ENCODE measurements at places on chromosomes 2 and 18.
A peak's percentile ranks its signal among the peaks of the same experiment; 100 is the strongest.

- H3K4me3 ChIP-seq: no peak overlapping the region
- no peak for DNase-seq
- no peak overlapping the region for H3K27ac ChIP-seq
- H3K36me3 ChIP-seq: no peaks in the 10 kb centered on the region
- H3K4me1 ChIP-seq: no peaks in the 10 kb centered on the region
Observed at GRCh38 chr2:151766437-151767153, 32.3 kb upstream of the NEB start.

- H3K27ac ChIP-seq: no peak overlapping the region
- no peaks in the 10 kb centered on the region for H3K27me3 ChIP-seq
- no peaks in the 10 kb centered on the region for H3K4me1 ChIP-seq
- no peak for DNase-seq
- H3K4me3 ChIP-seq: no peak overlapping the region
Observed at GRCh38 chr18:10750191-10751035, 224.6 kb downstream of the NAPG start.

DNA sequence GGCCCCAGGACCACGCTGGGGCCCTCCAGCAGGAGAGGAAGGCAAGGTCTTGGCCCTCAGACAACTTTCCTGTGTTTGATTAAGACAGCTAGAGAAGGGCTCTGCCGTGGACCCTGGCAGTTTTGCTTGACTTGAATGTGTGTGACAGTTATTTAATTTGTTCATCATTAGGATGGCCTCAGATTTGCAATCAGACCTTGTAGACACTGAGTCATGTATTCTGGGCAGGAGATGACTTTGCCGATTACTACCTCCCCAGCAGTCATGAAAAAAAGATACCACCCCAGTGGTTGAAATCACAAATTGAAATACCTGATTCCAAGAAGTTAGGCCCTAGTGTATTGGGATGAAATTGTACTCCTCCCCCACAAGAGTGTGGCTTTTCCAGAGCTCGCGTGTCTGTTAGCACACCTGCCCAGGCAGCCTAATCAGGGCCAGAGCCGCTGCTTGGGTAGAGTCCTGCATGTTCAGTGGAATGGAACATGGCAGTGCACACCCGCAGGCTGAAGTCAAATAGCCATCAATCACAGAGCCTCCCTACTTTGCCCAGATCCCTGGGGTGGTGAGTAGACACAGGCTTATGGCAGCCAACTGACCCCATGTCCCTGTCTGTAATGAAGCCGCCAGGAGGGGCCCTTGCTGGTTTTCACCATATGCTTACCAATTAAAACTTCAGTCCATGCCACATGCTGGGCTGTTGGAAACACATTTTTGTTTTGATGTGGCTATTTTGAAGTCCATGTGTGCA is 122.5 kb downstream of the TPGS2 start:
- no peaks in the 10 kb centered on the region for H3K4me1 ChIP-seq
- no peak overlapping the region for H3K27ac ChIP-seq
- no peaks in the 10 kb centered on the region for H3K36me3 ChIP-seq
- no peak for DNase-seq

DNA sequence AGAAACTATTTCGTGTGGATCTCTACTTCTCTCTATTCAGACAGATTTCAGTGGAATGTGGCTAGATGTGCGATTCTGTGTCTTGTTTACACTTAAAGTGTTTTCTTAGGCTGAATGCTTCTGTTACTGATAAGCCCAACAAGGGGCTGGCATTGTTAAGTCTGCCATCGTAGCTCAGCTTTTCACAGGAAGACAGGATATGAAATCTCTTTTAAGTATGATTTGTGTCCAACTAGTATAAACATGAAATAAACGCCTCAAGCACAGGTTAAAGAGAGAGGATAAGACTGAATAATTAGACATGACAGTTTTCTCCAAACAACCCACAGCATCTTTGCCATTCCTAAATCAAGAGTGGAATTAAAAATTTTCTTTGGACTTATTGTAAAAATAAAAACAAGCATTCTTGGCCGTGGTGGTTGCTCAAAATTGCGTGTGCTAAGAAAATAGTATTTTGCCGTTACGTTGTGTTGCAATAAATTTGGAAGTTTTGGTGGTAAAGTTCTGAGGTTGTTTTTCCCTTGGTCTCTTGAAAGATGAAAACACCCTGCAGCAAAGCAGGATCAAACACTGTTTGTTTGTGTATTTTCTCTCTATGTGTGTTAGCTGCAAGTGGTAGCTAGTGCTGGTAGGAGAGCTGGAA is 1.0 kb downstream of the VIT start:
- no peak for DNase-seq
- no peaks in the 10 kb centered on the region for H3K27me3 ChIP-seq
- peak overlapping the region; percentile 80 for H3K27ac ChIP-seq
- H3K4me3 ChIP-seq: peak overlapping the region; percentile 21

- H3K36me3 ChIP-seq: no peaks in the 10 kb centered on the region
- no peak overlapping the region for H3K27ac ChIP-seq
- no peaks in the 10 kb centered on the region for H3K4me1 ChIP-seq
- H3K27me3 ChIP-seq: no peaks in the 10 kb centered on the region
Observed at GRCh38 chr2:13335862-13336535, 619.3 kb downstream of the TRIB2 start.

DNA sequence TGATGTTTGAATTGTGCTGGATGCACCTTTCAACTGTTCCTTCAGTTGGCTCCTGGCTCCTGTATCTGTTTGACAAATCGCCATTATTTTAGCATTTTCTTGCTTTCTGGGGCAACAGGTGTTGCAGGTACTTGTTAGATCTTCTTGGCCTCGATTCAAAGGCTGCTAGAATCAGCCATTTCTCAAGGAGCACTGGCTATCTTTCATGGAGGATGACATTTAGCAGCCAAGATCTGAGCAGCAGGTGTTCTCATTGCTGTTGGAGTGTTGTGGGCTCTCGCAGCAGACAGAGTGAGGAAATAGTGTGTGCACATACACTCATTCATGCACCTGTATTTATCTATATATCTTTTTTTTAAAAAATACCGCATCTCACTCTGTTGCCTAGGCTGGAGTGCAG is 52.2 kb downstream of the INPP5D start:
- no peaks in the 10 kb centered on the region for H3K36me3 ChIP-seq
- no peaks in the 10 kb centered on the region for H3K4me1 ChIP-seq
- no peak for DNase-seq

GRCh38 chr2:68287580-68288441 is 31.9 kb downstream of the CNRIP1 start:
- H3K4me3 ChIP-seq: no peak overlapping the region
- peaks cover 2% of the 10 kb centered on the region for H3K27me3 ChIP-seq
- no peaks in the 10 kb centered on the region for H3K36me3 ChIP-seq
- no peak for DNase-seq
- no peak overlapping the region for H3K27ac ChIP-seq
- H3K4me1 ChIP-seq: no peaks in the 10 kb centered on the region

DNA sequence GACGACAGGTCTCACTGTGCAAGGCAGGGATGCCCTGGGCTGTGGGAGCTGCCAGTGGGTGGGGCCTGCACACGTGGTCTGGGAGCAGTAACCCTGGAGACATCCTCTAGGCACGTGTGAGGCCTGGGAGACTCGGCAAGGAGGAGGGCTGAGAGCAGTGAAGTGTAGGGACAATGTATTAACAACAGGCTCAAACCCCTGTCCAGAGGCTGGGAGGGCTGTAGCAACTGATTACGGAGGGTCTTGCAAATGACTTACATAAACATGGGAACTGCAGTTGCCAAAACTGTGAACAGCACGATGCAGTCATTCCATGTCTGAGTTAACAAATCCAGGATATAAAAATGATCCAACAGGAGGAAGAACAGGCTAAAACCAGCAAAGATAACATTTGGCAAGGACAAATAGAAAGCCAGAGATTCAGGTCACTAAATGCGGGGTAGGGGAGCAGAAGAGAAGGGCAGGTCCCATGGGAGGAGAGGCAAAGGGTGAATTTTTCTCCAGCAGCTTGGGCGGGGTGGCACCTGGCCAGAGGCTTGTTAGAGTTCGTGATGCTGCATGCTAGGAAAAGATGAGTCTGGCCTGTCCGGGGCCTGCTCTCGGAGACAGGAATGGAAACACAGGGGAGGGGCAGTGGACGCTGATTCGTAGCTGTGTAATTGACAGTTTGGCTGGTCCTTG is 44.9 kb downstream of the CYP27C1 start:
- no peaks in the 10 kb centered on the region for H3K36me3 ChIP-seq
- no peaks in the 10 kb centered on the region for H3K27me3 ChIP-seq
- no peak overlapping the region for H3K4me3 ChIP-seq
- H3K4me1 ChIP-seq: peaks cover 4% of the 10 kb centered on the region
- H3K27ac ChIP-seq: no peak overlapping the region

DNA sequence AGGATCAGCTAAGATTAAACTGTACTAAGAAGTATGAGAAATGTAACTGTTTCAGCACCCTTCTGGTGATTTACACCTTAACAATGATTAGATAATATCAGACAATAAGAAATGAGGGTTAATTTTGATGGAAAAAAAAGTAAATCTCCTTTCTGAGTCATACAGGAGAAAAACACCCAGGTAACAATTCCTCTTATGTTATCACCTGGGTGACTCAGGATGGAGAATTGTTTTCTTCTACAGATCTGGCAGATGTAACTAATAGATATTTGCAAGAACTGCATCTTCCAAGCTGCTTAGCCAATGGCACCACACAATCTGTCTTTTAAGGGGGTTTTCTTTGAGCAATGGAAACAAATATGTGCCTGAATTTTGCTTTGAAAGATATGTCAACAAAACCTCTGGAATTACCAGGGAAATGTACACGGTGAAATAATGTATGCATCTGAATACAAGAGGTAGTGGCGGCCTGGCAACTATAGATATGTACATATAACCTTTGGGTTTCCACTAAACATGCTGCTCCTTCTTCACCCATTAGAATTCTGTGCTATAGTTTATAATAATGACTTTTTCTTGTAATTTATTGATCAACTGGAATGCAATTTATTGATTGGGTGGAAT is 407.9 kb downstream of the CPS1 start:
- H3K27me3 ChIP-seq: no peaks in the 10 kb centered on the region
- no peak overlapping the region for H3K27ac ChIP-seq
- DNase-seq: no peak
- no peaks in the 10 kb centered on the region for H3K4me1 ChIP-seq
- H3K36me3 ChIP-seq: no peaks in the 10 kb centered on the region
- H3K4me3 ChIP-seq: no peak overlapping the region

- no peak for DNase-seq
- H3K4me3 ChIP-seq: no peak overlapping the region
- no peaks in the 10 kb centered on the region for H3K36me3 ChIP-seq
- no peaks in the 10 kb centered on the region for H3K4me1 ChIP-seq
- H3K27ac ChIP-seq: no peak overlapping the region
Observed at GRCh38 chr2:232351686-232352510, 26.7 kb upstream of the ALPP start.

- no peaks in the 10 kb centered on the region for H3K36me3 ChIP-seq
- no peaks in the 10 kb centered on the region for H3K4me1 ChIP-seq
- H3K27ac ChIP-seq: no peak overlapping the region
- H3K27me3 ChIP-seq: no peaks in the 10 kb centered on the region
Observed at GRCh38 chr18:26405190-26405801, 143.1 kb downstream of the KCTD1 start.

DNA sequence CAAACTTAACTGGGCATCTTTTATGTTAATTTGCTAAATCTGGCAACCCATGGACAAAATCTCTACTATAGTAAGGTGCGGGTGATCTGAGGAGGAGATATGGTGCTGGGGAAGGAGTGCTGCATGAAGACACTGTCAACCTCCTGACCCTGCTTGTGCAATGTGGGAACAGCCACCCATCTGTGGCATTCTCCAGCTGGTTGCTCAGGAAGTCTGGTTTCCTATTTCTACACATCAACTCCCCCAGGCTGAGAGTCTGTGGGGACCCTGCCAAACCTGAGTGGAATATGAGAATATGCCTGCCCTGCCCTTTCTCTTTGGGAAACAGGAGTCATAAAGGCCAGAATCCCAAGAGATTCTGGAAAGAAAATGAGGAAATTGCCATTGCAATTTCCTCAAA is 60.1 kb upstream of the PAX3 start:
- no peak for DNase-seq
- no peak overlapping the region for H3K4me3 ChIP-seq
- no peaks in the 10 kb centered on the region for H3K4me1 ChIP-seq
- no peak overlapping the region for H3K27ac ChIP-seq

GRCh38 chr18:36419188-36419899 is 121.8 kb downstream of the FHOD3 start:
- no peaks in the 10 kb centered on the region for H3K4me1 ChIP-seq
- H3K36me3 ChIP-seq: no peaks in the 10 kb centered on the region
- H3K27me3 ChIP-seq: no peaks in the 10 kb centered on the region
- no peak overlapping the region for H3K27ac ChIP-seq

- no peak for DNase-seq
- no peaks in the 10 kb centered on the region for H3K36me3 ChIP-seq
- H3K4me3 ChIP-seq: no peak overlapping the region
- no peaks in the 10 kb centered on the region for H3K27me3 ChIP-seq
- no peak overlapping the region for H3K27ac ChIP-seq
Observed at GRCh38 chr2:175560521-175561169, 379.1 kb upstream of the ATP5MC3 start.

DNA sequence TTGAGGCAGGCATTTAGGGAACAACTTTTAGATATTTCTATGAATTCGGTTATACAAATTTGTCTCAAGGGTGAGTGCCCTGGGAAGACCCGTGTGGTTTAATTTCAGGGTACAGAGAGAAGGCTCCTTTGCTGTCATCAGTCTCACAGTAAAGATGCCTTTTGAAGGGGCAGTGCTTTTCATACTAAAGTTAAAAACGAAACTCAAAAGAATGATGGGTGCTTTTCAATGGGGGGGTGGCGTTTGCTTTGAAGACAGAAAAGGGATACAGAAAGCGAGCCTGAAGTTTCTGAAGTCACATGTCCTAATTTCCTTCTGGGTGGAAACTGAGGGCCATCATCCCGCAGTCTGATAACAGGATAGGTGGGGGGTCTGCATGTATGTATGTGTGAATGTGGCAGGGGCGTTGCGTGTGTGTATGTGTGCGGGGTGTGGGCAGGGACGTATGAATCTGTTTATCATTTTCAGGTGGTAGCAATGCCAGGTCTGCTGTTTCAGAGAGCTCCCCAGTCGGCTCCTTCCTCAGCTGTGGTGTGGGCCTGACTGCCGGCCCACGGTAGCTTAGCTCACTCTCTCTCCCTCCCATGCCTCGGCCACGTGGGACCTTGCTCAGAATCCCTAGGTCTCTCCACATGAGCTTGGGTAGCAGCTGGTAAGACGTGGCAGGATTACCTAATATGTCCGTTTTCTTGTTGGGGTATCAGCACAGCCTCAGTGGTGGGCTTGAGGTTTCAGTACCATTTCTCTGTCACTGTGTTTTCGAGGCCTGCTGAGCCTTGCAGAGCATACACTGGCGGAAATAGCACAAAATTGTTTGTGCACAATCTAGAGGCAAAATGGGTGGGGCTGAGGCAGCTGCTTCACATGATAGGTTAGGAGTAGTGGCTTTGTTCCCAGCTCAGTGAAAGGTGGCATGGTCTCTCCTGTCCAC is 32.7 kb downstream of the ARHGAP25 start:
- no peak overlapping the region for H3K4me3 ChIP-seq
- no peak overlapping the region for H3K27ac ChIP-seq
- no peaks in the 10 kb centered on the region for H3K4me1 ChIP-seq
- DNase-seq: no peak
- H3K27me3 ChIP-seq: no peaks in the 10 kb centered on the region
- H3K36me3 ChIP-seq: no peaks in the 10 kb centered on the region
